Common myeloid progenitor, CD34-positive (primary cell): ENCODE measurements at places on chromosomes 4 and X.
A peak's percentile ranks its signal among the peaks of the same experiment; 100 is the strongest.

- no peak for DNase-seq
Observed at GRCh38 chr4:58669783-58670182, 1559.6 kb upstream of the IGFBP7 start.

- peak; percentile 24 for DNase-seq
Observed at GRCh38 chr4:76758290-76758882, 139.6 kb downstream of the SOWAHB start.

DNA sequence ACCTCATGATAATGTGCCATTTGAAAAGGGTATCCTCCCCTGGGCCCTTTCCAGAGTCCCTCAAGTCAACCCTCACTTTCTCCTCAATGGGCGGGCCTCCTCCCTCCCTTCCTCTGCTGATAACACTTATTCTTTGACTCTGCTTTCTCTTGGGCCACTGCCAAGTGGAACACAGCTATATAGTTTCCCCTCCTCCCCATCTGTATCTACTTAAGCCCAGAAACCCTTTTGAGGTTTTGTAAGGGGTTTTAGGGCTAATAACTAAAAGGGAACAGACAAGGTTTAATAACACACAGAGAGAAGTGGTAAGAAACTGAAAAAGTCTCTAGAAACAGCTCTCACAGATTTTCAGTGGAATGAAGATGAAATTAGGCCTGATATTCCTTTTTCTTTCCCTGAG is 116.7 kb downstream of the GPC3 start:
- peak; percentile 2 for DNase-seq

GRCh38 chrX:12910423-12911121 is 4.2 kb downstream of the TLR8 start:
- DNase-seq = peak; percentile 50

- DNase-seq = peak; percentile 82
Observed at GRCh38 chrX:45445745-45446412, 245.2 kb upstream of the DIPK2B start.

DNA sequence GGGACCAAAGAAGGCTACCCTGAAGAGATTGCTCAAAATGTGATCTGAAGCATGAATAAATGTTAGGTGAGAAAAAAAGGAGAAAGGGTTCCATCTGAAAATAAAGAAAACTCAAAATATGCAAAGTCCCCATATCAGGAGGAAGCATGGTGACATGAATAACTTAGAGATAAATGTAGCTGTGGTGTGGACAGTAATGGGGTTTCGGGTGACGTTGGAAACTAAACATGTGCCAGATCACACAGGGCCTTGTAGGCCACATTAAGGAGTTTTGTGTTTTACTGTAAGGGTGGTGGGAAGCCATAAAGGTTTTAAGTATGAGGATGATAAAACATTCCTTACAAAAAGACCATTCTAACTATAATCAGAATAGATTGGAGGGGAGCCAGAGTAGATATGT is 40.3 kb upstream of the ACSL4 start:
- peak; percentile 57 for DNase-seq
